ENCODE measurements at places on chromosomes 11 and 22.

GRCh38 chr22:48496987-48497650 is 1330.6 kb downstream of the BRD1 start:
- no peak for DNase-seq

GRCh38 chr22:27045103-27045947 is 387.9 kb downstream of the MIAT start:
- DNase-seq = no peak

DNA sequence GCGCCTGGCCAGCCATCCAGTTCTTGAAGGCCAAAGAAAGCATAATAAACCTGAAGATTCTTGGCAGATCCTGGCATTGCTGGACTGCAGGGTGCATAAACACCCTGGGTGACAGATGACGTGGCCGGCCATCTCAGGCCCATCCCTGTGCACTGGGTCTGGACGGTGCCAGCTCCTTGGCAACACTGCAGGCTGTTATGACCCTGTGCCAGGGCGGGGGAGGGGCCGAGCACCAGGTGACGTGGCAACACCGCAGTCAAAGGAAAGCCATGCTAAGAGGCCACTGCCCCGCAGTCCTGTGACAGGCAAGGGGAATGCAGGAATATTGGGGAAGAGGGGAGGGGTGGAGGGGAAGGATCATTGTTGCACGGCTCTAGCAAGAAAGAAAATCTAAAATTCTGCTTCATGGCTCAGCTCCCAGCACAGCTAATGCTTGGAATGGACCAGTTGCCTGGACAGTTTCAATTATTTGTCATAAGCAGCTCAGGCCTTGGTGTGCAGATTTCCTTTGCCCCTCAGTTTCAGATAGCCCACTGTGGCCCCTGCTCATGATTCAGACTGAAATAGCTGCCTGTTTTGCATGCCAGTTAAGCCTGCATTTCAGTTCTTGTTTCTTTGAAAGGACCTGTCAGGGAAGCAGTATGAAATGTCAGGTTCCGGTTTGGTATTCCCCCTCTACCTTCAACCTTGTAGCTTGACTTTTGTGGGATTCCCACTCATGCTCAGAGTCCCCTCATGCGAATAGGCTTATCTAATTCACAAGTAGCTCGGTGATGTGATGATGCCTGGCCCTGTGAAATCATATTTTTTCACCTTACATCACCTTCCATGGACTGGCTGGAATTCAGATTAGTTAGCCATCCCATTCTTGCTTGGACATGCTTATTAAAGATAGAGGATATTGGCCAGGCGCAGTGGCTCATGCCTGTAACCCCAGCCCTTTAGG is 29.7 kb upstream of the DDX6 start:
- peak; percentile 26 for DNase-seq

GRCh38 chr22:21074102-21074715 is 28.5 kb downstream of the LRRC74B start:
- no peak for DNase-seq

- DNase-seq = no peak
Measured at GRCh38 chr11:27968461-27968860, 139.5 kb downstream of the KIF18A start.

DNA sequence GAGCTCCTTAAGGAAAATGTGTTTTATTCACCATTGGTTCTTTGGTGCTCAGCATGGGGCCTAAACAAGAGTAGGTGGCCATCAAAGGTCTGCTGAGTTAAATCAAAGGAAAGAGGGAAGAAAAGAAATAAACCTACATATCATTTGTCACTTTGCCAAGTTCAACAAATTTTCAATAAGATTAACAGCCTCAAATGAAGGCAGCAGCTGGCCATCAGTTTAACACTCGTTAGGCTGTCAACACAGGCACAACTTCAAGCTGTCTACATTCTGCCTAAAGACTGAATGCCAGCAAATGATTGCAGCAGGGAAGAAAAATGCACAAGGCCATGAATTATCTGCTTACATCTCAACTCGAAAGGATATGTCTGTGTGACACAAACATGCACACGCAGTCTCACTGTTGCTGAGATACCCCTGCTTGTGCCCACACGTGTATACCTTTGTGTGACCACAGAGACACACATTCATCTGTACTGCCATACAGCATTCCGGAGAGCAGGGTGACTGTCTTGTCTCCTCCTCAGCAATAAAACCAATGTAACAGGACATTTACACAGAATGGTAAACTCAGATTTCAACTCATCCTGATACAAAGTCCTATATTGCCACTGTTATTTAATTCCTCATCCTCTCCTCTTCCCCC is 40.1 kb downstream of the TRIM66 start:
- DNase-seq = no peak

DNA sequence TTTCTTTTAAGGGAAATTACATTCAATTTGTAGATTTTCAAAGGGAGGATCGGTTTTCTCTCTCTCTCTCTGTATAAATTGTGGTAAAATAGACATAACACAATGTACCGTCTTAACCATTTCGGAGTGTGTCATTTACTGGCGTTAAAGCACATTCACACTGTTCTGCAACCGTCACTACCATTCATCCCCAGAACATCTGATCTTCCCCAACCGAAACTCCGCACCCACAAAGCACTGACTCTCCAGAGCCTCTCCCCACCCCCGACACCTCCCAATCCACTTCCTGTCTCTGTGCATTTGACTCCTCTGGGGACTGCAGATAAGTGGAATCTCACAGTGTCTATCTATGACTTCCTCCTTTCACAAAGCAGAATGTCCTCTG is 15.9 kb upstream of the GRAMD4 start:
- no peak for DNase-seq

GRCh38 chr11:37089439-37089838 is 491.4 kb upstream of the RAG2 start:
- no peak for DNase-seq

GRCh38 chr22:29635734-29636357 is 32.4 kb downstream of the NF2 start:
- DNase-seq = no peak

DNA sequence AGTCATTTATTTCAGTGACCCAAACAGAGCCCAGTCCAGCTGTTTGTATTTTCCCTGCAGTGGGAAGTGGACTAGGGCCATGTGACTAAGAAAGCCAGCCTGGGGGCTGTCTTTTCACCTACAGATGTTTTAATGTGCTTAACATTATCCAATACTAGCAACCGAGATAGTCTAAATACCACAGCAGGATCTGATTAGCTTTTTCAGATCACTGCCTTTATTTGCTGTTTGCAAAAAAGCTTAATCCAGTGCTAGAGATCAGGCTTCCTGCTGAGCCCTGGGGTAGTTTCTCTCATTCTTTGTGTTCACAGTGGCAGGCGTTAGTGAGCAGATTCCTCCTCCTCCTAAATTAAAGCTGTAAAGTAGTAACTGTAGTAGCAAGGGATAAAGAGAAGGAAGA is 35.0 kb downstream of the ZC3H12C start:
- DNase-seq = no peak

GRCh38 chr11:44621140-44621681 is 55.7 kb downstream of the CD82 start:
- no peak for DNase-seq

DNA sequence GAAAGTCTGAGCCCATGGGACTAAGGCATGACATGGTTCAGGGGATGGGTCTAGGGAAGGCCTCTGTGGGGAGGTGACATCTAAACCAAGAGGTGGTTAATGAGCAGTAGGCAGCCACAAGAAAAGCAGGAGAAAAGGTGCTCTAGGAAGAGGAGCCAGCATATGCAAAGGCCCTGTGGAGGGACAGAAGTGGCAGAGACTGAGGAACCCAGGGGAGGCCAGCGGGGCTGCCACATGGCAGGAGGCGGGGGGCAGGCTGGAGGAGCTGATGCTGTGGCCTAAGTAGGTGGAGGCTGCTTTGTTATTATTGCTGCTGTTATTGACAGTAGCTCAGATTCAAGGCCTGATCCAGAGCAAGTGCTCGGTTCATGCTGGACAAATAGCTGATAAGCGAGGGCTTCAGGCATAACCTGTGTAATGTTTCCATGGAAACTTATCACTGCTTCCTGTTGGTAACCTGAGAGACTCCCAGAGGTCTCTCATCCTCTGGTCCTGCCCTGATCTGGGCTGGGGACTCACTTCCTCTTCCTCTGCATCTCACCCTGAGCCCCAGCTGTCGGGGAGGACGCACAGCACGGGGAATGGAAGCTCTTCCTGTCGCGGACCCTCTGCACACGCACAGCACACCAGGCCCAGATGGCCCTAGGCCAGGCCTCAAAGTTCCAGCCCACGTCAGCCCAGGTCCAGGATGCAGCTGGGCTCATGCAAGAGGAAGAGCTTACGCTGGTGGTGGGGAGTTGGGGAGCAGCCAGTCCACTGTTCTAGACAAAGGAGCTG is 75.2 kb upstream of the TP53I11 start:
- DNase-seq = no peak

- DNase-seq = no peak
Measured at GRCh38 chr11:125346179-125346530, 149.9 kb downstream of the FEZ1 start.

GRCh38 chr11:25970726-25971508 is 361.0 kb upstream of the ANO3 start:
- no peak for DNase-seq
